ENCODE measurements at places on chromosomes 2 and 18.

DNA sequence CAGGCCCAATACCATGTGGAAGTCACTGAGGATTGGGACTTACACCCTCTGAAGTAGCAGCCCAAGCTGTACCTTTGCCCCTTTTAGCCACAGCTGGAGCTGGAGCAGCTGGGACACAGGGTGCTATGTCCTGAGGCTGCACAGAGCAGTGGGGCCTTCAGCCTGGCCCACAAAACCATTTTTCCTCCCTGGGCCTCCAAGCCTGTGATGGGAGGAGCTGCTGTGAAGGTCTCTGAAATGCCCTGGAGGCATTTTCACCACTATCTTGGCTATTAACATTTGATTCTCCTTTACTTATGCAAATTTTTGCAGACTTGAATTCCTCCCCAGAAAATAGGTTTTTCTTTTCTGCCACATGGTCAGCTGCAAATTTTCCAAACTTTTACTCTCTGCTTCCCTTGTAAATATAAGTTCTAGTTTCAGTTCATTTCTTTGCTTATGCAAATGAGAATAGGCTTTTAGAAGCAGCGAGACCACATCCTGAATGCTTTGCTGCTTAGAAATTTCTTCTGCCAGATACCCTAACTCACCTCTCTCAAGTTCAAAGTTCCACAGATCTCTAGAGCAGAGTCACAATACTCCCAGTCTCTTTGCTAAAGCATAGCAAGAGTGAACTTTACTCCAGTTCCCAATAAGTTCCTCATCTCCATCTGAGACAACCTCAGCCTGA lies 213.8 kb upstream of the MGAT5 start:
- DNase-seq, result no peak

- no peak for DNase-seq
Measured at GRCh38 chr2:33492399-33493134, 16.1 kb downstream of the RASGRP3 start.

DNA sequence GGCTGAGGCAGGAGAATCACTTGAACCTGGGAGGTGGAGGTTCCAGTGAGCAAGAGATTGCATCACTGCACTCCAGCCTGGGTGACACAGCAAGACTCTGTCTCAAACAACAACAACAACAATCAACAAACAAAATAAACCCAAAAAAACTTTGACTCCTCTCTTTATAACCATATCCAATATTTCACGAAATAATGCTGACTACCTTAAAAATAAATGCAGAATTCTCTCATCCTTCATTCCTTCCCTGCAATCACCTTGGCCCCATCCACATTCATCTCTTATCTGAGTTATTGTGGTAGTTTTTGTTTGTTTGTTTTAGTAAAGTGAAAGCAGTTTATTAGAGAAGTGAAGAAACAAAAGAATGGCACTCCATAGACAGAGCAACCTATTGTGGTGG lies 3.2 kb downstream of the PTPRN start:
- no peak for DNase-seq

DNA sequence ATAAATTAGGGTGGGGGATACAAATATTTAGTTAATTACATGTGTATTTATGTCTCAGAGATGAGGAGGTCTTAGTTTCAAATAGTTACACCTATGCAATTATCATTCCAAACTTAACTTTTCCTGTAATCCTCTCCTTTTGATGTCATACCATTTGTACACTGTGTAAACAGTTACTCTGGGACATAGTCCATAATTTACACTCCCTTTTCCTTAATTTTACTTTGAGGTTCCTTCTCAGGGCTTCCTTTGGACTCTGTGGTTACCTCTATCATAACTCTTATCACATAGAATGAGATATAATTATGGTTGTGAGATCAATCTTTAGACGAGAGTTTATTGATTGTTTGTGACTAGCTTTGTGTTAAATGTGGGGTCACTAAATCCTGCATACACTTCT lies 84.4 kb downstream of the DPP10 start:
- DNase-seq, result no peak

GRCh38 chr2:220682616-220683015 lies 889.5 kb downstream of the EPHA4 start:
- DNase-seq, result no peak

GRCh38 chr2:191291471-191291870 lies 46.3 kb downstream of the MYO1B start:
- no peak for DNase-seq

DNA sequence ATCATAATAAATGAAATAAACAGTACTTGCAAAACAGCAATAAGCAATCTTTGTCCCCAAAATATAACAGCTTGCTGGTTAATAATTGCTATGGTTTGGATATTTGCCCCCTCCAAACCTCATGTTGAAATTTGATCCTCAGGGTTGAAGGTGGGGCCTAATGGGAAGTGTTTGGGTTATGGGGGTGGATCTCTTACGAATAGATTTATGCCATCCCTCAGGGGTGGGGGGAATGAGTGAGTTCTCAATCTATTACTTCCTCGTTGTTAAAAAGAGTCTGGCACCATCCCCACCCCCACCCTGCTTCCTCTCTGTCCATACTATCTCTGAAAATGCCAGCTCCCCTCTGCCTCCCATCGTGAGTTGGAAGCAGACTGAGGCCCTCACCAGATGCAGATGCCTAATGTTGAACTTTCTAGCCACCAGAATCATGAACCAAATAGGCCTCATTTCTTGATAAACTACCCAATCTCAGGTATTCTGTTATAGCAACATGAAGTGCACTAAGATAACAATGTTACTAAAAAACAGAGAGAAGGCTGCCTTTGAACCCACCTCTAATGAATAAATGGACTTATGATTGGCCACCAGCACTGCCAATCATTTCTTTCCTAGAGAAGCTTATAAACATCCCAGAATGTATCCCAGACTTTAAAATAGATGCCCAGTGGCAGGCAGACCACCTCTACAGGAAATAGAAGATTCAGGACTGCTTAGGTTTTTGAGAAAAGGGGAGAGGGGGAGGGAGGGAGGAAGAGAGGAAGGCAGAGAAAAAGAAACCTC lies 90.1 kb downstream of the ALPK2 start:
- DNase-seq, result no peak

GRCh38 chr2:219155054-219155644 lies 5.5 kb downstream of the NHEJ1 start:
- peak; percentile 31 for DNase-seq

GRCh38 chr18:36702401-36703013 lies 126.3 kb downstream of the TPGS2 start:
- no peak for DNase-seq

GRCh38 chr18:54254265-54254758 lies 15.0 kb upstream of the POLI start:
- no peak for DNase-seq

DNA sequence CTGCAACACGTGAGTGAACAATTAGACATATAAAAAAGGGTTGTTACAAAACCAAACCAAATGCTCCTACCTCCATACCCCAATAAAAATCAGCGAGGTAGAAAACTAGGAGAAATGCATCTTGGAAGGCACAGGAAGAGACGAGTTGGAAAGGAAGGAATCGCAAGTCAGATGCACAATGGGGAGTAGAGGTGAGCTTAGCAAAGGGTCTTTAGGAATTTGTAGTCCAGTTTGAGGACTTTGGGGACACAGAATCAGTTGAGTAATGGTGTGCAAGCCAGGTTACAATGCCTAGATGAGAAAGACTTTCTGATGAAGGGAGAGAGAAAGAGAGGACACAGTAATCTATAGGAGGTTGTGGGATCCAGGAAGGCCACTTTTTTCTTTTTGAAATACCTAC lies 35.7 kb downstream of the XRCC5 start:
- DNase-seq, result no peak

- no peak for DNase-seq
Measured at GRCh38 chr2:199108056-199108455, 349.7 kb downstream of the SATB2 start.

GRCh38 chr2:71174207-71174606 lies 43.8 kb downstream of the MPHOSPH10 start:
- no peak for DNase-seq

GRCh38 chr2:127124426-127124825 lies 17.5 kb upstream of the BIN1 start:
- DNase-seq, result no peak

DNA sequence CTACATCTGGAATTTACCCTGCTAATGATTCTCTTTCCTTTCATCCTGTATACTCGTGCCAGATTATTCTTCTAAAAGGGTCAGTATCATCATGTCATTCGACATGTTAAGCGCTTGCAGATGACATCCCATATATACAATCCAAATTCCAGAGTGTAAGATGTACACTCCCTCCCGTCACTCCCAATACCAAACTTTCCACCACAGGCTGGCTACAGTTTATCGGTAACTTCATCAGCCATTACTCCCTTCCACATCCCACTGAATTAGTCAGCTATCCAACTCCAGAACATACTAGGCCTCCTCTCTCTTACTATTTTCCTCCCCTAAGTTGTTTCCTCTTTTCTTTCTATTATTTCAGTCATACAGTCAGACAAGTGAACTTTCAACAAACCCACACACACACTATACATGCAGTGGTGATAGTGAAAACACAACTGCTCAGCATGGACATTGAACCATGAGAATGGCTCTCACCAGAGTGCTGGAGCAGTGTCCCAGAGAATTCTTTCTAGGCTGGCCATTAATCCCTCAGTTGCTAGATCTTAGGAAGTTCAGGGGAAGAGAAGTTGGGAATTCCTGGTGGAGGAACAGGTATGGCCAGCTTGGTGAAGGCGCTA lies 10.6 kb upstream of the NMI start:
- no peak for DNase-seq

- no peak for DNase-seq
Measured at GRCh38 chr2:175003875-175004729, 1.1 kb downstream of the CHN1 start.

DNA sequence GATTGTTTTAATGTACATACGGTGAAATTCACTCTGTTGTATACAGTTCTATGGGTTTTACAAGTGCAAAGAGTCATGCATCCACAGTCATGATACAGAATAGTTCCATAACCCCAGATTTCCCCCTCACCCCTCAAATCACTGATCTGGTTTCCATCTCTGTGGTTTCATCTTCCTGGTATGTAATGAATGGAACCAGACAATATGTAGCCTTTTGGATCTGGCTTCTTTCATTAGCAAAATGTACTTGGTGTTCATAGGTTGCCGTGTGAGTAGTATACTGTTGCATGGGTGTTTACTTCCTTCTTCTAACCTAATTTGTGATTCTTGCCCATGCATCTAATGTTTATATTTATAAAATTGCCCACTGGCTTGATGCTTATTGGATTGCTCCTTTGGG lies 298.7 kb upstream of the NRP2 start:
- DNase-seq, result no peak

DNA sequence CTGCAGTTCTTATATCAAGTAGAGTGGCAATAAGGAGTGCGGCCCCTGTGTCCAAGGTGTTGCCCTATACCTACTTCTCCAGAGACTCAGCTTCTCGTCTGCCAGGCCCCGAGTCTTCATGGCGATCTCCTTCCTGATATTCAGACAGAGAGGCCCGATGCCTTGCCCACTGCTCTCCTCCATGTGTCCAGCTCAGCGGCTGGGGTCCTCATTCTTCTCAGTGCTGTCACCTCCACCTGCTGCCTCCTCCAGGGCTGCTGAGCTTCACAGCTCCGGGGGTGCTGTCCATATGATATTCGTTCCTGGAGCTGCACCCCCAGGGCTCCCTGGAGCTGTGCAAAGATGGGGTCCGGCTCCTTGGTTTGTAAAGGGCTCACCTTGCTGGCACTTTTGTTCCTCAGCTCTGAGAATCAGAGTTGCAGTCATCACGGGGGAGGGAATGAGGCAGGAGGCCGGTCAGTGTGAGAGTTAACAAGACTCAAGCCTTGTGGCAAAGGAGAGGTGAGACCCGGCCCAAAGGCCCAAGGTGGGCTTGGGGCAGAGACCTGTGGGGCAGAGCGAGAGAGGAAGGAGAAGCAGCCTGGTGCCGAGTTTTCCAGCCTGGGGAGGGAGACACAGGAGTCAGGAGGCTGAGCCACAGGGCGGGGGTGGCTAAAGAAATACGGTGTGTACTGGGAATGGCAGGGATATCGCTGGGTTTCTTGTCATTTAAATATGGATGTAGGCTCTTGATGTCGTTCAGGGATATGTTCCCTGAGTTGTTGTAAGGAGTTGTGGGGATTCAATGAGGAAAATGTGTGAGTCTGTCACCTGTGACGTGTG lies 120.6 kb downstream of the CTIF start:
- DNase-seq, result no peak

- no peak for DNase-seq
Measured at GRCh38 chr2:127986548-127987079, 41.2 kb downstream of the SAP130 start.

DNA sequence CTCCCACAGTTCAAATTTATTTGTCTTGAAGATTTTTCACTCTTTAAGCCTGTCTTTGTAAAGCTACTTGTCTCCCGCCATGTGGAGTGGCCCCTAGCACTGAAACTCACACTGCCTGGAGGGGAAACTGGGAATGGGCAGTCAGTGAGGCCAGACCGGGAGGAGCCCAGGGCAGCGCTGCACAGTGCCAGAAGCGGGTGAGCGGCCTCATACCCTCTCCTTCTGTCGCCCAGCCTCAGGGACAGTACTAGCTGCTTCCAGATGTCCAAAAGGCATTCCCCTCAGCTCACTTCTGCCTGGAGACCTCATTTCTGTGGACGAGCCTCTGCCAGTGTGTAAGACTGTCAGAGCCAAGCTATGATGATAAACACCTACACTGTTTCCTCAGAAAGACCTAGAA lies 79.9 kb downstream of the SEPTIN10 start:
- no peak for DNase-seq

GRCh38 chr18:52546686-52547346 lies 206.8 kb downstream of the DCC start:
- no peak for DNase-seq

DNA sequence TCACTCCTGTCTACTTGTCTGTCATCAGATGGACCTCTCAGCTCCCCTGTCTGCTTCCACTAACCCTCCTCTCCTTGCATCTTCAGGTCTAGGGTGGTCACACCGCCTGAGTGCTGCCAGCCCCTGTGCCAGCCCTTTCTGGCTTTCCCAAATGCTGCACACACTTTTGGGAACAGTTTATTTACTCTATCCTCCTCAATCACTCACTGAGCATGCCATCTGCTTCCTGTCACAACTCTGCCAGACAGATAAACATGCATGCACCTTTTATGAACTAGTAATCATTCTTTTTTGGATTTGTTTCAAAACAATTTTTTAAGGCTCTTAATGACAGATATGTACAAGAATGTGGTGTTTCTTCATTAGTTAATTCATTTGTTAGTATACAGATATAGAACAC lies 56.3 kb upstream of the CCDC195 start:
- DNase-seq, result no peak

DNA sequence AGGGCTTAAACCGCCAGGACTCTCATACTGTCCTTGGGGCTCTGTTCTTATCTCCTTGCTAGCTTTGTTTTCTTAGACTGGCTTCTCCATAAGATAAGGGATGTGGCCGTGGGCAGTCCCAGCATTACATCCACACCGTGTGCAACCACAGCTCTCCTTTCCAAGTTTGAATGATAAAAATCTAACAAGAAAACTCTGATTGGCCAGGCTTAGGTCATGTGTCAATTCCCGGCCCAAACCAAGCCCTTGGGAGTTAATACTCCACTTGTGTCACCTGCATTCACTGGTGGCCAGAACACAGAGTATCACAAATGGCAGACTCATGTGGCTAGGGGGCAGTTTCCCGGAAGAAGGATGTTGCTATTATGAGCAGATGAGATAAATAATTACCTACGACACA lies 43.2 kb upstream of the KDM3A start:
- no peak for DNase-seq

GRCh38 chr18:44724105-44724778 lies 43.6 kb downstream of the SETBP1 start:
- peak; percentile 27 for DNase-seq

All from activated CD4-positive, alpha-beta memory T cell treated with anti-CD3 and anti-CD28 coated beads for 36 hours (primary cell).